ENCODE measurements at places on chromosomes 3 and 15.

- no peak for DNase-seq
Observed at GRCh38 chr15:43118286-43118685, 12.4 kb upstream of the UBR1 start.

- no peak for DNase-seq
Observed at GRCh38 chr3:45635475-45636256, 41.1 kb downstream of the LIMD1 start.

- no peak for DNase-seq
Observed at GRCh38 chr3:49498239-49498638, 28.2 kb downstream of the DAG1 start.

GRCh38 chr3:145971186-145971585, 189.8 kb downstream of the PLOD2 start:
- no peak for DNase-seq

DNA sequence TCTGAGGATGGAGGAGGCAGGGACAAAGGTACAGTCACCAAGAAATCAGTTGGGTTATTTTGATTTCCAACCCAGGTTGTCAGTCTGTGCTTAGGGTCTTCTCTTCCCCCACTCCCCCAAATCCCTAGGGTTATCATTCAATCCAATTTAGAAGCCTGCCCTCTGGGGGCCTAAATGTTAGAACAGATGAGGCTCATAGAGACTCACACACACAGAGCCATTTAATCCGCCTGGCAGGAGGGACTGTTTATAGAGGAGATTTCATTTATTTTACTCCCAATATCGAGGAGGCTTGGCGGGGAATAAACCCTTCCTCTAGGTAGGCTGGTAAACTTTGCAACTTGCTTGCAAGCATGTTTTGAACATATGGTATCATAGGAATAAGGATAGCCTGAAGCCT, 52.8 kb downstream of the RHCG start:
- no peak for DNase-seq

DNA sequence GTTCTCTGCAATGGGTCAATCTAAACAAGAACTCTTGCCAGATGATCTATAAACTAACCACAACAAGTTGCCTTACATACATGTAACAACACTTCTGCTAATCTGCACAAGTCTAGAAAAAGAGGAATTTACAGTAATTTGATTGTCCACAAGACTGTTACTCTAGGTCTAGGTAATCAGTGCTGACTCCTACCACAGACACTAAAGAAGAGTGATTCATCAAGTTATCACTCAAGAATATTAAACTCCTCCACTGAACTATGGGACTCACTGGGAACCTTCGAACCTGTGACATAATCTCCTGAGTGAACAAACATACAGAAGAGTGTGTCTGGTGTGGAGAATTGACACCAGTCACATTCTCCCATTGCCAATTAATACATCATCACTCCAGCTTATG, 138.3 kb downstream of the ANXA2 start:
- no peak for DNase-seq

DNA sequence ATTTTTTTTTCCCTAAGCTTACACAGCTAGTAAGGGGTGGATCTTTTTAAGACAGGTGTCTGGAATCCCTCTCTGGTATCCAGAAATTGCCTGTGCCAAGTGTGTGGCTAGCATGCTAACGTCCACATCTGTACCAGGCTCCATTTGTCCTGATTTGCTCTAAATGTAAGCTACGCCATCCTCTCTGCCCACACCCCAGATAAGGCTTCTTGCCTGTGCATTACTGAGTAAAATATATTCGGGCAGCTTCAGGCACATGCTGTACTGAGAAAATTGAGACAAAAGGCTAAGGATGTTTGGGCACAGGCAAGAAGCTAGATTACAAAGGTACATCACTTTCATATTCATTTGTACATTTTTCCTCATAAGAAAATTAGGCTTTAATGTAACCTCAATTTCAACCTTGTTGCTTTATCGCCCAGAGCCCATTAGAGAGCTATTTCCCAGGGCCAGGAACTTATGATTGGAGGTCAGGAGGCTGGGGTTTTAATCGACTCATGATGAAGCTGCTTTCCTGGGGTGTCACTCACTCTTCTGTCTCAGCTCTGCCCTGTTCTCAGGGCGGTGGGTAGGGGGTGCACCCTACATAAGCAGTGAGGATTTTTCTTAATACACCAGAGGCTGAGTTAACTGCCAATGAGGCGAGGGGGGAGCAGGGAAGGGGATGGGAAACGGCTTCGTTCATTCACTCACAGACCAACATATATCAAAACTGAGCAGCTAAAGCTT, 106.3 kb downstream of the RORA start:
- no peak for DNase-seq

GRCh38 chr15:68644996-68645395, 66.2 kb downstream of the CORO2B start:
- no peak for DNase-seq

DNA sequence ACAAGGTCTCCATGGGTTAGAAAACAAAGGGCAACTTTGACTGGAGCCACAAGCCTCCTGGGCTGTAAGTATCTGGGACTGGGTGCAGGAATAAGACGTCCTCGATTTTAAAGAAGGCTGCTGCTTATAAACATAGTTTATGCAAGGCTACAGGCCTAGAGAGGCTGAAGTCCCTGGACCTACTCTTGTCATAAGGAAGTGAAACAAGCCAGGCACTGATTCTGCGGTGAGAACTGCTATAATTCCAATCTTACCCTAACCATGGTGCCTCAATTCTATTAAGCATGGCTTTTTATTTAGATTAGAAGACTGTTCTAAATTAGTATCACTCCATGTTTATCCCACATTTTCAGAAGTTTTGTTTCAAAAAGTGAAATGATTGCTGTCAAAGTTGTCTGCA, 777.6 kb downstream of the PLOD2 start:
- no peak for DNase-seq

- DNase-seq: no peak
Observed at GRCh38 chr15:78866803-78867202, 5.9 kb upstream of the MORF4L1 start.

GRCh38 chr3:10404876-10405275, 84.0 kb upstream of the SEC13 start:
- no peak for DNase-seq

- no peak for DNase-seq
Observed at GRCh38 chr3:192915304-192915703, 2.4 kb downstream of the MB21D2 start.

DNA sequence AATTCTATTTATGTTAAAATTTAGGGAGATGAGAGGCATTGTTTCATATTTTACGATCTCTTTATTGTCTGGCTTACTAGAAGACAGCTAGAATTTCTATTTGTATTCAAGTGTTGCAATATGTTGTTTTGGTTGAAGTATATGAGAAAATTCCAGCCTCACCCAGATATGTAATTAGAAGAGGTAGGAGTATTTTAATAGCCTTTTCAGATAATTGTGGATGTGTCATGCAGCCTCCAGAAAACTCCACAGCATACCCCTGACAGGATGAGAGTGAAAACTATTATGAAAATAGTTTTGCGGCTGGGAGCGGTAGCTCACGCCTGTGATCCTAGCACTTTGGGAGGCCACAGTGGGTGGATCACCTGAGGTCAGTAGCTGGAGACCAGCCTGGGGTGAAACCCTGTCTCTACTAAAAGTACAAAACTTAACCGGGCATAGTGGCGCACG, 21.5 kb upstream of the USP3 start:
- DNase-seq: no peak

DNA sequence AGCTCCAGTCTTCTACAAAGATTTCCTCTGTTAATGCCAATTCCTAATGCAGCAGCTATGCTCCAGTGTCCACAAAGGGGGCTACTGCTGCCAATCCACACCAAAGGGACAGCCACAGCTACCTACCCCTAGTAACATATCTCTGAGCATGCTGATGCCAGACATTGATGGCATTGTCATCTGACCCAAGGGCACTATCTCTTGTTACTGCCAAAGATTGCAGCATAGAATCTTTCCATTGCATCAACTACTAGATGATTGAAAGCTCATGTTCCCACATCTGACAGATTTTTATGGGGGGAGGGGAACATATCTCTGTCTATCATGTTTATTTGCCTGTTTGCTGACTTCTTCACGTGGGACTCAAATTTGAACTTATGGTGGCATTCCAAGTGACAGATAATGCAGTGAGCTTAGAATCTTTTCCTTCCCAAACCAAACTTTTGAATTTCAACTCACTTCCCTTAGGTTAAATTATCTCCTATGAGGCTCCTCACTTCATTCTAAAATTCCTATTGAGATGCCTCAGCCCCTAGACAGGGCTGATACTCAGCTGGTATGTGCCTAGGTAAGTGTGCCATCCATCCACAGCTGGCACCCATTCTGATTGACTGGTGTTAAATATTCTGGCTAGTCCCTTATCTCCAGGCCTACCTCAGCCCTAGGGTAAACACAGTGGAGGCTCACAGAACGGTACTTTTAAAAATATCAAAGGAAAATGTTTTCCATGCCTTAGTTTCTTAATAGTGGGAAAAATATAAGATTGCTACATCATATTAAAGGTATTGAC, 100.3 kb downstream of the STRIT1 start:
- no peak for DNase-seq

DNA sequence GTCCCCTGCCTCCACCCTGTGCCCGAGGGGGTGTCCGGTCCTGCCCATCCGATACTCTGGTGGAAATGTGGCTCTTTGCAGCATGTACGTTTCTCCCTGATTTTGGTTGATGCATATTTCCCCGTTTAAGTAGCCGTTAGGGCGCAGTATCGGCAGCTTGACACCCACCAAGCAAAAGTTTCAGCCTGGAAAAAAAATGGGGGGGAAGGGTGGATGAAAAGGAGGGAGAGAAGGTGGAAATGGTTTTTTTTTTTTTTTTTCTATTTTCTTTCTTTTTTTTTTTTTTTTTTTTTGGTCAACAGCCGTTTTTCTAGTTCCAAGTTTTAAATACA, 1.3 kb downstream of the RAP2B start:
- no peak for DNase-seq

- no peak for DNase-seq
Observed at GRCh38 chr3:100083209-100083608, 31.1 kb downstream of the FILIP1L start.

DNA sequence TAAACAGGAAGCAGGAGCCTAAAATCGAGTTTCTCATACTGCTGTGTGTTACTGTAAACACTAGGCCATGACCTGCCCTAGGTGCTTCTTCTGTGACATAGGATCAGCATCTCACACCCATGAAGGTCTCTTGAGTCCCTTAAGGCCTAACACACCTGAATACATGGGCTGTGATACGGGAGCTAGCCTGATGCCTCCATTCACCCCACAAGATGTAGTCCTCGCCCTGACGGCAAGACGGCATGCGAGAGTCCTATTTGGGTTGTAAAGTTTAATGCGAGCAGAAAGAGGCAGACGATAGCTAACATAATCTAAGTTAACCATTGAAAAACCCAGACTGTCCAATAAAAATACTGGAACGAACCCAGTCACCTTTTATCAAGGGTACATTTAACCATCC, 241.1 kb upstream of the ICE2 start:
- DNase-seq: no peak

GRCh38 chr3:113193719-113194118, 17.6 kb upstream of the BOC start:
- DNase-seq: no peak

GRCh38 chr3:174667386-174667785, 191.7 kb upstream of the NAALADL2 start:
- DNase-seq: no peak

DNA sequence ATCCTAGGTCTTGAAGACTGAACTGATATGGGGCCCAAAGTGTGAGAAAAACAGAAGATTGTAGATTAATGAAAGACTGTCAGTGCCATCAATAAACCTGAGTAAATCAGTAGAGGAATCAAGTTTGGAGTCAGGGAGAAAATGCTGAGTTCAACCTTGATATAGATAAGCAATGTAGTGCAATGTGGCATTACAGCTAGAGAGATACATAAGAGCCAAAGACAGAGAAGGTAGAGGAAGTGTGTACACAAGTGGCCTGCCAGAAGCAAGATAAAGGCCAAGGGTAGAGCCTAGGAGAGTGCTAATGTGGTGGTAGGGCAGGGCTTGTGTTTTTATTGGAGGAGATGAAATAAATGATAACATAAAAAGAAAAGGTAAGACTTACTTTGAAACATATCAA, 26.0 kb upstream of the EID1 start:
- no peak for DNase-seq

DNA sequence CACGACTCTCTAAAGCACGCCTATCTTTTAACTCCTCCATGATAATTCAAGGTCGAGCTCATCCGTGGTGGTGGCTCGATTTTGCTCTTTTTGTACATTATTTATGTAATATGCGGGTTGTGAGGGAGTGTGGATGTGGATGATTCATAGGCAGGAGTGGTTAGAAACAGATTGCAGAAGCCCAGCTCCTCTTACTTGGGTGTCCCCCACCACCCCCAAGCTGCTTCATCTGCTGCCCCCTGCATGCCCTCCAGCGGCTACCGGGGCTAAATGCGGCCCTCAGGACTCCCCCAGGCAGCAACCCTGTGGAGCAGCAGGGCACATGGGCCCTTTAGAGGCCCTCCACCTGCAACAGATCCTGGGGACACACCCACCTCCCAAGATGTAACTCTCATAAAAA, 111.5 kb upstream of the SELENOK start:
- no peak for DNase-seq

- DNase-seq: no peak
Observed at GRCh38 chr3:26559227-26559626, 63.3 kb upstream of the LRRC3B start.

- DNase-seq: no peak
Observed at GRCh38 chr3:35602395-35602936, 36.9 kb upstream of the ARPP21 start.

GRCh38 chr3:77267589-77267988, 227.7 kb downstream of the ROBO2 start:
- no peak for DNase-seq

- DNase-seq: no peak
Observed at GRCh38 chr3:168497183-168497582, 401.5 kb upstream of the GOLIM4 start.

- DNase-seq: no peak
Observed at GRCh38 chr3:61908382-61908781, 347.0 kb downstream of the PTPRG start.

- no peak for DNase-seq
Observed at GRCh38 chr15:64146885-64147681, 4.4 kb upstream of the SNX22 start.

- no peak for DNase-seq
Observed at GRCh38 chr15:79640206-79640605, 208.1 kb downstream of the MINAR1 start.

- no peak for DNase-seq
Observed at GRCh38 chr15:54564166-54564565, 585.9 kb downstream of the UNC13C start.

DNA sequence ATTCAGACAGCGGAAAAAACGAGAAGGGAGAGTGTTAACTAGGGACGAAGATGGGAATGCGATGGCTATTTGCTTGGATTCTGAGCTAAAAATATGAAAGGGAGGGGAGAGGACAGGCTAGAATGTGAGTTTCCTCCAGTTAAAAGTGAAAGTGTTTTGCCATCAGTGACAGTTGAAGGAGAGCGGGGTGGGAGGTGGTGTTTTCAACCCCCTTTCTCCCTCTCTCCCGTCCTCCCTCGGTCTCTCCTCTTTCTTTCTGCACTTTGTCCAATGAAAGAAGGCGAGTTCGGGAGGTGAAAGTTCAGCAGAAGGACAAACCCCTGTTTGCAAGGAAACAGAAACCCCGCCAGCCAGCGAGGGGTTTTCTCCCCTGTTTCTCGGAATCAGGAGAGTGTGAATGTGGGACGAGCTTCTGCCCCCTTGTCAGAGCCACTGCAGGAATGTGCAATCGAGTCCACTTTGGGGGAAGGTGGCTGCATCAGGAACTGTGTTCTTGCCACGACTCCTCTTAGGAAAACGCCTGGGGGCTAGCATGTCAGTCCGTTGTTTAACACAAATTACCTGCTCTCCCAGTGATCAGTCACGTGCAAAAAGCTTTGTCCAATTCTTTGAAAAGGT, 975 bp upstream of the FOXP1 start:
- no peak for DNase-seq

All from NCI-H2081 treated with DMSO at 0.1 percent for 48 hours (cell line).